ENCODE measurements at places on chromosomes 7 and 10.

DNA sequence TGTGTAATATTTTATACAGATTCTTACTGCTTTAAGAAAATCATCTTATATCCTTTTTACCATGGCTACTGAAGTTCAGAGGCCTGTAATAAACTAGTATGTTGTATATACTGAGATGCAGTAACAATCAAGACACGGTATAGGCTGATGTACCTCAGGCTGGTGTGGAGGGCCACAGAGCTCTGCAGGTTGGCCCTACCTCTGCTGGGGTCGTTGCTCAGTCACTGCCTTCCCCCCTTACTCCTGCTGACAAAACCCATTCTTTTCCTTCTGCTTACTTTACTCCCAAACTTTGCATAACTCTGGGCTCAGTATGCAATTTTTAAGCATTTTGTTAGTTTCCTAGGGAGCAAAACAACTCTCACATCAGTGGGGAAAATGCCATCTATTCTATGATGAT lies 200.1 kb upstream of the FOXP2 start:
- no peak for DNase-seq

DNA sequence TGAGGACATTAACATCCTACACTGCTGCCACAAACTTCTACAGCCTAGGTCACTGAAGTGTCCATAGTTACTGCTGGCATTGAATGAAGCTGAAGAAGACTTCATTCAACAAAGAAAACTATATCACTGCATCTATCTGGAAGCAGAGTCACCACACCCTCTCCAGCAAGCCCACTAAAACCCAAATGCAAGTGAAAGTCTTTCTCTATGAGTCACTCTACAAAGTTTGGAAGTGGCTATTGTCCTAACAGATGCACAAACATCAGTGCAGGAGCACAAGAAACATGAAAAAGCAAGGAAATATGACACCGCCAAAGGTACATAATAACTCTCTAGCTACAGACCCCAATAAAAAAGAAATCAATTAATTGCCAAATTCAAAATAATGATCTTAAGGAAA lies 43.5 kb upstream of the CAMK2B start:
- peak; percentile 57 for DNase-seq

GRCh38 chr10:8133146-8133545 lies 78.7 kb downstream of the GATA3 start:
- no peak for DNase-seq

- peak; percentile 37 for DNase-seq
Observed at GRCh38 chr7:51376420-51377092, 59.9 kb upstream of the COBL start.

- no peak for DNase-seq
Observed at GRCh38 chr10:59276919-59277318, 85.4 kb downstream of the FAM13C start.

DNA sequence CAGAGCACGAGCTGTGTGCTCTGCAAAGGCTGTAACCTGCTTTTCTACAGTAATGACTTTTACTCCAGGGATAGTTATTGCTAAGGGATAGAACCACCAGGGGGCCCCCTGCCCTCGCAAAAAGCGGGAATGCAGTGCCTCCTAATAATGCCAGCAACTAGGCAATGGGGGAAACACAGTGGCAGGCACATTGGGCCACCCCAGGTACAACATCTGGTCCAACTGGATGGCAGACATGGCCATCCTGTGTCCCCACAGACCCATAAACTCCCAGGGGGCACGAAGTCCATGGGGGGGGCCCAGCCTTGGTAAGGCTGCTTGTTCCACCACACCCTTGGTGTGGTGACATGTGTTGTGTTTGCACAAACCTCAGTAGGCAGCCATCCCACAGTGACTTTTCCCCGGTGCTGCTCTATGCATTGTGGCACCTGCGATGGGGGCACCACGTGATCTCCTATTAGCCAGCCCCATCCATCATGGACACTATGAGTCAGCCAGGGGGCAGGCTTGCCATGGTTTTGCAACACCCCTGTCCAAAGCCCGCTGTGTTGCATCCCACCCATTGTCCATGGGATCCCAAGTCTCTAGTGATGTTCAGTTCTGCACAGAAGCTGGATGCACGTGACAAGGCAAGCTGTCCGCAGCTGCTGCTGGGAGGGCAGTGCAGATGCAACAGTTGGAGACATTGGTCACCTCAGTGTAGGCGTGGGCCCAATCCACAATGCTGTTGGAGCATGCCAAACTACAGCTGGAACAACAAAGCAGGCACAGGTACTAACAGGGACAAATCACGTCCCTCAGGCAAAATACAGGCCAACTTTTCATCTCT lies 84.0 kb downstream of the ANLN start:
- peak; percentile 43 for DNase-seq
